Spinal cord (tissue), 10 donors: ENCODE measurements at places on chromosomes 12 and 14. TPM values are rescaled to one million over a fixed set of nuclear protein-coding genes. Genes with fewer than 3 reads are reported as not detected.

DNA sequence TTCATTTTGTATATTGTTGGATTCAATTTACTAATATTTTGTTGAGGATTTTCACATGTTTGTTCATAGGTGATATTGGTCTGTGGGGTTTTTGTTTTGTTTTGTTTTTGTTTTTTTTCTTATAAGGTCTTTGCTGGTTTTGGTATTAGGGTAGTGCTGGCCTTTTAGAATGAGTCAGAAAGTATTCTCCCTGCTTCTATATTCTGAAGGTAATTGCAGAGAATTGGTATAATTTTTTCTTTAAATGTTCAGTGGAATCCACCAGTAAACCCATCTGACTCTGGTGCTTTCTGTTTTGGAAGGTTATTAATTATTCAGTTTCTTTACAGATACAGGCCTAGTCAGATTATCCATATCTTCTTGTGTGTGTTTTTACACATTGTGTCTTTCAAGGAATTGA lies 8.9 kb downstream of the TOGARAM1 start:
- no peak for DNase-seq

- no peak for DNase-seq
These were observed 34.7 kb downstream of the MIA2 start for GRCh38 chr14:39268393-39268792.

ART4 gene
- total RNA-seq: 0.17 TPM

GALNT16 gene
- 9.5 TPM for total RNA-seq

EXOC5 gene
- 83.4 TPM for total RNA-seq

RNASE7 gene
- not detected for total RNA-seq

- no peak for DNase-seq
These were observed 74.9 kb upstream of the ATP2B1 start for GRCh38 chr12:89783359-89784060.
